ENCODE measurements at places on chromosomes 16 and 17.

DNA sequence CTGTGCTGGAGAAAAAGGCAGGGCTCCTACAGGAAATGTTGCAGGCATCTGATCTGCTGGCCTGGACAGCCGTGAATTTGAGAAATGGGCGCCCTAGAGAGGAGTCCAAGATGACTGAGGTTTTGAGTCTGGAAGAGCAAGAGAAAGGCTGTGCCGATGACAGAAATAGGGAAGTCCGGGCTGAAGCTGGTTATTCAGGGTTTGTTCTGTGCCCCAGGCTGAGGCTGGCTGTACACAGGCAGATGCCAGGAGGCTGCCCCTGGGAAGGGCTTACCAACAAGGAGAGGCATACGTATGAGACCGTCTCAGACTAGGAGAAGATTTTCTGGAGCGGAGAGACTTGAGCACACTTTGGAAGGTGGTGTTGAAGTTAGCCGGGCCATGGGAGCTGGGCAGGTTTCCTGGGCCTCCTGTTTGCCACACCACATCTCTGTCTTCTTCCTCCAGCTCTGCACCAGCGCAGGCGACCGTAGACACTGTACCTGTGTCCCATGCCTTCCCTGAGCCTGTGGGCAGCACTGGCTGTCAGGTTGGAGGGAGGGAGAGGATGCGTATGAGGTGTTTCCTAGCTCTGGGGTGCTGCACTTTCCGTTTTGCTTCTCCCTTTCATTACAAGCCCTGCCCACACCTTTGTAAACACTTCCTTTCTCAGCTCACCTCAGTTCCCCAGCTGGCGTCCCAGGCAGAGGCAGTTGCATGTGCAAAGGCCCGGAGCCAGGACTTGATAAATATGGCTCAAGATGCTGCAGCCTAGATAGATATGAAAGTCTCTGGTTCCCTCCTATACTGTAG lies 80.8 kb downstream of the SPECC1 start:
- DNase-seq = peak; percentile 52

DNA sequence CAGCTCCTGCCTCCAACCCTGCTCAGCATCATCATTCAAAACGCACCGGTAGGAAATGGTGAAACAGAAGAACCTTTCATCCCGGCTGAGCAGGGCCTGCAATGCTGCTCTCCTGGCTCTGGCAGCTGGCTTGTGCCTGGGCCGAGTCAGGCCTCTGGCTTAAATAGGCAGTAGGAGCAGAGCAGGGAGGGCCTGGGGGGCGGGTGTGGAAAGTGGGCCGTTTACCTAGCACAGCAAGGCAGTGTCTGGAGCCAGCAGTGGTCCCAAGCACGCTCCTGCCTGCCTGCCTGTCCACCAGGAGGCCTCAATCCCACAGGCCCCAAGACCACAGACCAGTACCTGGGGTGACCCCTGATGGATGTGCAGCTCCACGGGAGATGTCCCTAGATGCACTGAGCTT lies 59.3 kb downstream of the SMPD3 start:
- no peak for DNase-seq

DNA sequence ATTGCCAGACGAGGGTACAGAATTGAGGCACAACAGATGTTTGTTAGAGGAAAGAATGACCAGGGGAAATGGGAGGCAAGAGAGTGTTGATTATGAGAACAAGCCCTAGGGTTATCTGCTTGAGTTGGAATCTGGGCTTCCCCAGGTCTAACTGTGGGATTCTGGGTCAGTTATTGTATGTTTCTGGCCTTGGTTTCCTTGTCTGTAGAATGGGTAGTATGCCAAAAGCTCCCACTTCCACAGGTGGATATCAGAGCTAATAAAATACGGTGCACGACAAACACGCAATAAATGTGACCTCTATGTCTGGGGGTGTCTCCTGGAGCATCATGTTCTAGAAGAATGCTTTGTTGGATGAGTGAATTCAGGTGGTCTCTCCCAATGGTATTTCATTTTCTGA lies 517 bp downstream of the TMC5 start:
- DNase-seq = no peak

GRCh38 chr17:27379888-27380533 lies 76.2 kb upstream of the KSR1 start:
- no peak for DNase-seq

GRCh38 chr17:75831032-75831571 lies 13.1 kb downstream of the UNC13D start:
- DNase-seq = no peak

GRCh38 chr16:78704416-78704815 lies 605.0 kb downstream of the WWOX start:
- no peak for DNase-seq

DNA sequence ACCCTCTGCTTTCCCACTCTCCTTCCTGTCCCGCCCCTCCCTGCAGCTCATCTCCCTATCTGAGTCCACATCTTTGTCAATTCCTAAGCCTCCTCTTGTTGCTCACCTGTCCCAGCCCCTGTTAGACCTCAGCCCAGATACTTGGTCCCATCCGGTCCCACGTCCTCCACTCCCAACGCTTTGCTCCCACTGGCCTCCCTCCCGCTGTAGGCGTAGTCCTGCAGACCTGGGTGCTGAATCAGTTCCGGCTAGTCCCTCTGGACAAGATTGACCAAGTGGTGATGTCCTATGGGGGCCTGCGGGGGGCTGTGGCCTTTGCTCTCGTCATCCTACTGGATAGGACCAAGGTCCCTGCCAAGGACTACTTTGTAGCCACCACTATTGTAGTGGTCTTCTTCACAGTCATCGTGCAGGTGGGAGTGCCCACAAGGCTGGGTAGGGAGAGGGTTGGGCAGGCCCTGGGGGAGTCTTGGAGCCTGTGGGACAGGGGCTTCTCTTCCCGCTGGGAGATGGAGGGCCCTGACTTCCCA lies 8.0 kb downstream of the SLC9A5 start:
- DNase-seq = no peak

GRCh38 chr17:64388961-64389565 lies 1.6 kb downstream of the PECAM1 start:
- DNase-seq = no peak

GRCh38 chr17:70201872-70202419 lies 32.6 kb downstream of the KCNJ2 start:
- no peak for DNase-seq

GRCh38 chr17:36627101-36627500 lies 25.7 kb downstream of the MRM1 start:
- peak; percentile 11 for DNase-seq

DNA sequence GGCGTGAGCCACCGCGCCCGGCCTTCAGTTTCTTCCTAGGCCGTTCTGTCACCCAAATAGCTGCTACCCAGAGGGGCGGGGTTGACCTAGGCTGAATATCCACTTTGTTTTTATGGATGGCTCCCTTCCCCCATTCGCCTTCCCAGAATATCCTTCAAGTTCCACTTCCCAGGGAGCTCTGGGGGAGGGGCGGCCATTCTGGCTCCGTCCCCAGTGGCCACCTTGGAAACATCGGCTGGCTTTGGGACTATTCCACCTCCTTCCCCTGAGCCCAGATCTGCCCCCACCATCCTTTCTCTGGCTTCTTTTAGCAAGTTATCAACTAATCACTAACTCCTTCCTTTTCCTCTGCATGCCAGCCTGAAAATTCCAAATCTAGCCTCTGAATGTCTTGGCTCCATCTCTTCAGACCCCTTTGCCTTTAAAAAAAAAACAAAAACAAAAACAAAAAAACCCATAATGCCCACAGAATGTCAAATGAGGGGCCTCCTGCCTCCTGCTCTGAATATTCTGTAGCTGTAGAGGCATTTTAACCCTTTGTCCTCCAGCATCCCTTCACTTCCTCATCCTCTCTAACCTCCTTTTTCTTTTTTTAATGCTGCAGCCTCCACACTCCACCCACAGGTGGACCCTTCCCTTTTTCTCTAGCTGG lies 6.4 kb downstream of the ATP1B2 start:
- DNase-seq = no peak

GRCh38 chr16:47416869-47417268 lies 44.0 kb downstream of the ITFG1 start:
- no peak for DNase-seq

- no peak for DNase-seq
Measured at GRCh38 chr16:48605518-48606110, 4.4 kb downstream of the N4BP1 start.

- DNase-seq = no peak
Measured at GRCh38 chr16:54923055-54923473, 7.6 kb upstream of the IRX5 start.

- DNase-seq = no peak
Measured at GRCh38 chr16:3597226-3597625, 14.2 kb downstream of the SLX4 start.

DNA sequence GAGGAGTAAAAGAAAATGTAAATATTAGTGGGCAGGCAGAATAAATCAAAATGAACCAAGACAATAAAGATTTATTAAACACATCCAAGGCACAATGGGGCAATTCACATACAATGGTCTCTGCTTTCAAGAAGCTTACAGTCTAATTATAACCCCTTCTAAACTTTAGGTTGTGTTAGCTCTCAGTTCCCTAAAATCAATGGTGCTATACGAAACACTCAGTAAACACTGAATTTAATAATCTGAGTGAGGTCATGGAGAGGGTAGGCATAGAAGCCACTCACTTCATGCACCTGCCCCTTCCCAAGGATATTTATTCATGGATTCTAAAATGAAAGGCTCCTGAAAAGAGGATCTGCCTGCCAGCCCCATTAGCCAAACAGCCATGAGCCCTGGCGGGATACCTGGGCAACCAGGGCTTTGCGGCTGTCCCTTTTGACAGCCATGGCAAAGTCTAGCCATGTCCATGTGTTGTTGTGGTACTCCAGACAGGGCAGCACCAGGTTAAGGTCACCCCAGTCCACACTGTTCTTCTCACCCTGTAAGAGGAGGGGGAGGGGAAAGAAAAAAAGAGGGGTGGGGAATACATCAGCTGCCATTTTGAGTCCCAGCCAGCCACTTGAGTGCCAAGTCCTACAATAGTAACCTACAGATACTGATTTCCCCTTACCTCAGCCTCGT lies 1.4 kb upstream of the RSKR start:
- DNase-seq = no peak

- no peak for DNase-seq
Measured at GRCh38 chr17:337866-338265, 14.7 kb downstream of the RPH3AL start.

DNA sequence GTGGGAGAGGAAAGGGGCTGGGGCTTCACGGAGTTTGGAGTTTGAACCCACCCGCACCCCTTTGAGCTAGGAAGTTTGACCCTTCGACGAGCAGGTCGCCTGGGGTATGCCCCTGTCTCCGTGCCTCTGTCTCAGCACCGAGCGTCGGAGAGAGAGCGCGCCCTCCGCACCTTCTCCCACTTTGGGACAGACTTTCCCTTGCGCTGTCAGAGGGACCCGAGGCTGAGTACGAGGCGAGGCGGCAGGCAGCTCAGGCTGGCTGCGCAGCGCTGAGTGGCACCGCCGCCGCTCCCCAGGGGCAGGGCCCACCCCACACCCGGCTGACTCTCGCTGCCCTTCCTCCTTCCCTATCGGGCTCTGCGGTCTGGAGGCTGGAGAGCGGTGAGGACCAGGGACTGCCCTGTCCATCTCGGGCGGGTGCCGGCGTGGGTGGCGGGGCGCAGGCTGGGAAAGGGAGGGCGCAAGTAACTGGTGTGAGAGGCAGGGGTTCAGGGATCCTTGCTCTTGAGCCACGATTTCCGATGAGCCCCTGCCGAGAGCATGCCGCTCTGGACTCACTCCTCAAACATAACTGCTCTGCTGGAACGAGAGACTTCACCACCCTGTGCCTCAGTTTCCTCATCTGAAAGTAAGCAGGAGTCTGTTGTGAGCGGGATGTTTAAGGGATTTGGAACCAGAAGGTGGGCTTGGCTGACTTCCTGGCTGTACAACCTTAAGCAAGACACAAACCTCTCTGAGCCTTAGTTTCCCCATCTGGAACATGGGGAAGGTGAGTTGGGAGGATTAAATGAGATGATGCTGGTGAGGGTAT lies 981 bp downstream of the BEAN1 start:
- DNase-seq = no peak

DNA sequence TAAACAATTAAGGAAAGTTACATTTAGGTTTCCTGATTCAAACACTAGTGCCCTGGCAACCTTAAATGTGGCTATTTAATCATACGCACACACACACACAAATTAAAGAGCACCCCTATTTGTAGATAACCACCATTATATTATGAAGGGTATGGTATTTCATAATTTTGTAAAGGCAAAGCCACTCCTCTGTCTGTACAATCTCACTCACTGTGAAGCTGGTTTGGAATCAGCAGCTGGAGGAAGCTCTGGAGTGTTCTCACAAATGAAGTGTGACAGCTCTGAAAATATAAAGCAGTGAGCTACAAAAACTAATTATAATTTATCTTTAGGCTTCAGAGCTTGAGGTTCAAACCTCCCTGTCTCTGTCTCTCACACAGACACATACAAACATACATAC lies 57.9 kb upstream of the KCNJ16 start:
- DNase-seq = peak; percentile 51

- DNase-seq = no peak
Measured at GRCh38 chr17:1473841-1474240, 17.8 kb upstream of the CRK start.

DNA sequence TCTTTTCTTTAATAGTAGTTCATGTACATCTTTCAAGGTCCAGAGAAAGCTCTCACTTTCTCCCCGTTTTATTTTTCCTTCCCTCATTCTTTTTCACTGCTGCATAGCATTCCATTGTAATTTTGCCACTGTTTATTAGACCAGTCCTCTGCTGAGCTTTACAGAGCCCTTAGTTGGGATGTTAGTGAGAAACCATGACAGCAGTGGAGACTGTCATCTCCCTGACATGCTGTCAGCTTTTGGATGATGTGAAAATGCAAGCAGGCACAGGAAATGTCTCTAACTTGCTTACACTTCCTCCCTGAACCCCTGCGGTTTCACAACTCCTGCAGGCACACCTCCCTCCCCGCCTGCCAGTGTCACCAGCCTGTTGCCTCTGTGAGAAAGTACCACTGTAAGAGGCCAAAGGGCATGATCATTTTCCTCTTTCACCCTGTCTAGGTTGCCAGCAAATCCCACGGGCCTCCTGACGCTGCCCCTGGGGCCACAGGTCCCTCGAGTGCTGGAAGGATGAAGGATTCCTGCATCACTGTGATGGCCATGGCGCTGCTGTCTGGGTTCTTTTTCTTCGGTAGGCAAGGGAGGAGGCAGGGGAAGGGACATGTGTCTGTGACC lies at the start of gene ITGAL:
ITGAL (plus strand) TSS at position 415 of the 615 bp plus-strand sequence; CDS start at position 511, 96 bp downstream.
- no peak for DNase-seq

Data from NCI-H510A (cell line).